Activated CD4-positive, alpha-beta T cell treated with anti-CD3 and anti-CD28 coated beads, Interleukin-2, amount 50 U/mL, for 24 hours (primary cell): ENCODE measurements at places on chromosomes 4 and X.

DNA sequence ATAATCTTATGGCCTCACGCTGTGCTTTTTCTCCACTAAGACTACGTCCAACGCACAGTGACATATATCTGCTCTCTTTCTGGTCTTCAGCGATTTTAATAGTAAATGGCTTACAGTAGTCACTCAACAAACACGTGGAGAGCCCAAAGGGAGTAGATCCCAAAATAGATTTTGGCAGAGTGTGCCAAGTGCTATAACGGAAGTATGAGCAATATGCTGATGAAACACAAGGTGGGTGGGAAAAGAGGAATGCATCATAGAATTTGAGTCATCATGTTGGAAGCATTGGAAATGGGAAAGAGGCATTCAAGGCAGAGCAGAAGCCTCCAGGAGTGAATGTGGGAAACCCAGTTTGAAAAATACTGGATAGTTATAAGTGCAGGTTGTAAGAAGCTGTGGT is 129.1 kb upstream of the LDB2 start:
- DNase-seq, result no peak

- DNase-seq, result no peak
Measured at GRCh38 chrX:39222346-39223113, 421.3 kb downstream of the MID1IP1 start.

DNA sequence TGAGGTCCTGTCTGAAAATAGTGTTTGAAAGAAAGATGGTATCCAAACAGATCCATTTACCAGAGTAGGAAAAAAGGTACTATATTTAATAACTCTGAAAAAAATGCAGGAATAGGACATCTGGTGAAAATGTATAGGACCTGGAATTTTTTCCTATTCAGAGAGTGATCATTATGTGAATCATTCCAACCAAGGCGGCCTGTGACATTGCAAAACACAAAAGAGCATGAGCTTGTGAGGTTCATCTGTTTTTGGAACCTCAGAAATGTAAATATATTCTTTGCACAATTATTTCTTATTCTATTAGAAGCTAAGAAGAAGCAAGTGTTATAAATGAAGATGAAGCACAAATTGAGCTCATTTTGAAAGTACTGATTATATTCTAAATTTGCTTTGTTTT is 2.0 kb downstream of the C4orf51 start:
- no peak for DNase-seq

DNA sequence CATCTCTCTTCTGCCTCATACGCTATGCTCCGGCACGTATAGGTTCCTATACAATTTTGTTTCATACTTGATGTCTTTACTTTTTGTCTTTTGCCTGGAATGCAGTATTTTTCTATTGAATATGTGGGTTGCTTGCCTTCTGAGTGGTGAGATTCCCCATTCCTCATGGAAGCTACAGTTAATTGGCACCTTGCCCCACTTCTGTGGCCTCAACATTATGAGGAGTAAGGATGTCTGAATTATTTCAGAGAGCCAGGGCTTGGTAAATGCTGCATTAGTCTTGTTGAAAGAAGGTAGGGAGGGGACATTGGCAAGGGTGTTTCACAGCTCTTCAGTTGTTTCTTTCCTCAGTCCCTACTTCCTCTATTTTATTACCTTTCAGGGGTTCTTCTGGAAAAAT is 23.0 kb downstream of the CDKL5 start:
- no peak for DNase-seq

DNA sequence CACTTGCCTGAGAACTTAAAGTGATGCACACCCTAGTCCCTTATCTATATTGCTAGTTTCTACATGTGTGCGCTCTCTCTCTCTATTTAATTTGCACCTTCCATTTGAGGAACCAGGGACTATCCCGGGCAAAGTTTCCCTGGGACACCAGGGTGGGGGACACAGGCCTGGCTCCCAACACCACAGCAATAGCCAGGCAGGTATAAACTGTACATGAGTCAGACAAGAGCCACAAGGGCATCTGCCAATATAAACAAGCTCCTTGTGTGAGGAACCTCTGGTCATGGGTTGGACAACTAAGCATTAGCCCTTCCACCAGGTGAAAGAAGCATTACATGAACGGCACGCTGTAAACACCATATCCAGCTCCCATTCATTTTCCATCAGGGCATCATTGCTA is 455.5 kb downstream of the STIM2 start:
- no peak for DNase-seq

- DNase-seq, result no peak
Measured at GRCh38 chrX:73182502-73183114, 32.0 kb downstream of the NAP1L2 start.

DNA sequence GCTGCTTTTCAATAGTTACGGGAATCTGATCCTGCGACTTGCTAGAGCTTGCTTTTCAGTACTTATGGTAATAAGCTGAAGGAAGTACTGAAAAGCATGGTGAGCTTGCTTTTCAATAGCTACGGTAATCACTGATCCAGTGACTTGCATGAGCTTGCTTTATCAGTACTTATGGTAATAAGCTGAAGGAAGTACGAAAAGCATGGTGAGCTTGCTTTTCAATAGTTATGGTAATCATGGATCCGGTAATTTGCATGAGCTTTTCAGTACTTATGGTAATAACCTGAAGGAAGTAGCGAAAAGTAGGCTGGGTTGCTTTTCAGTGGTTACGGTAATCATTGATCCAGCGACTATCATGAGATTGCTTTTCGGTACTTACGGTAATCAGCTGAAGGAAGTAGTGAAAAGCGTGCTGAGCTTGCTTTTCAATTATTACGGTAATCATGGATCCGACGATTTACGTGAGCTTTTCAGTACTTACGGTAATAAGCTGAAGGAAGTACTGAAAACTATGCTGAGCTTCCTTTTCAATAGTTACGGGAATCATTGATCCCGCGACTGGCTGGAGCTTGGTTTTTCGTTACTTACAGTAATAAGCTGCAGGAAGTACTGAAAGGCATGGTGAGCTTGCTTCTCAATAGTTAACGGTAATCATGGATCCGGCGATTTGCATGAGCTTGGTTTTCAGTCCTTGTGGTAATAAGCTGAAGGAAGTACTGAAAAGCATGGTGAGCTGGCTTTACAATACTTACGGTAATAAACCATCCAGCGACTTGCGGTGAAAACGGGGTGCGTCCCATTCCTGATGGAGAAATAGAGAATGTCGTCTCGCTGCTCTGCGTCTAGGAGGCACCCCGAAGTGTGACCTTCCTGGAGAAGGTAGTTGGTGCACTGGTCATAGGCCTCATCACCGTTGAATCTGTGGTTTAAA is 6.5 kb downstream of the CRLF2 start:
- DNase-seq, result no peak

DNA sequence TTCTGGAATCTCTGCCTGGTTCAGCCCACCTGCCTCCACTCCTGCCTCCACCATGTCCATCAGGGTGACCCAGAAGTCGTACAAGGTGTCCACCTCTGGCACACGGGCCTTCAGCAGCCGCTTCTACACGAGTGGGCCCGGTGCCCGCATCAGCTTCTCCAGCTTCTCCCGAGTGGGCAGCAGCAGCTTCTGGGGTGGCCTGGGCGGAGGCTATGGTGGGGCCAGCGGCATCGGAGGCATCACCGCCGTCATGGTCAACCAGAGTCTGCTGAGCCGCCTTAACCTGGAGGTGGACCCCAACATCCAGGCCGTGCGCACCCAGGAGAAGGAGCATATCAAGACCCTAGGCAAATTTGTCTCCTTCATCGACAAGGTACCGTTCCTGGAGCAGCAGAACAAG is 28.4 kb upstream of the GABRA3 start:
- DNase-seq, result no peak

- no peak for DNase-seq
Measured at GRCh38 chrX:39576041-39576872, 521.5 kb downstream of the BCOR start.

DNA sequence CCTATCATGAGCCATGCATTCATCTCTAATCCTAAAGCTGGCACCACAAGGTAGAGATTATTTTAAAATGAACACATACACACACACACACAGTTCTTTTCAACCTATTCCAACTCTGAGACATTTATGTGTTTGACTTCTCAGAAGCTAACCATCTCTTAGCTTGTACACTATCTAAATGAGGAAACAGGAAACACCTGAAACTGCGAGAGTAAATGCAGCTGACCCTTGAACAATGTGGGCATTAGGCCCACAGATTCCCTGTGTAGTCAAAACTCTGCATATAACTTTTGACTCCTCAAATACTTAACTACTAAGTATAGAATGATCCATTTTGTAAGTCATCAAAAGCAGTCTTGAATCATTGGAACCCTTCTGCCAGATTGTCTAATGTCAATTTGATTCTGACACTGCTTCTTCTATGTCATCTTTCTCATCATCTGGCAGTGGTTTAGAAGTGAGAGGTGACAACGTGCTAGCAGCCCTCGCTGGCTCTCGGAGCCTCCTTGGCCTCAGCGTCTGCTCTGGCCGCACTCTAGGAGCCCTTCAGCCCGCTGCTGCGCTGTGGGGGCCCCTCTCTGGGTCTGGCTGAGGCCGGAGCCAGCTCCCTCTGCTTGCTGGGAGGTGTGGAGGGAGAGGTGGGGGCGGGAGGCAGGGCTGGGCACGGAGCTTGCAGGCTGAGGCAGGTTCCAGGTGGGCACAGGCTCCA is 21.4 kb upstream of the IL15 start:
- no peak for DNase-seq

DNA sequence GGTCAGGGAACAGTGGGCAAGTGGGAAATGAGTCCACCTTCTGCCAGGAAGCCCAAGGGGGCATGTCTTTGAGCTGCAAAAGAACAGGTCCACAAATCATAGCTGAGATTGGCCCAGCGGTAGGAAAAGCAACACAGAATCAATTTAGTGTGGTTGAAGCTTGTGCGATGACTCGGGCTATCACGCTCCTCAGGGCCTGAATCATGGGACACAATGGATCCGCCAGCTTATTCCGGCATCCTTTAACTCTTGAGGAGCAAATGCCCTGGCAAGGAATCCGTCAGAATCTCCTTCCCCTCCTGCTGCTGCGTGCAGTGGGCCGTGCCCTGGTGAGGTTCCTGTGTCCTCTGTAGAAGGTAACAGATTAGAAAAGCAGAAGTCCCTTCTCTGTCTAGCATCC is 98.0 kb downstream of the RELL1 start:
- no peak for DNase-seq

DNA sequence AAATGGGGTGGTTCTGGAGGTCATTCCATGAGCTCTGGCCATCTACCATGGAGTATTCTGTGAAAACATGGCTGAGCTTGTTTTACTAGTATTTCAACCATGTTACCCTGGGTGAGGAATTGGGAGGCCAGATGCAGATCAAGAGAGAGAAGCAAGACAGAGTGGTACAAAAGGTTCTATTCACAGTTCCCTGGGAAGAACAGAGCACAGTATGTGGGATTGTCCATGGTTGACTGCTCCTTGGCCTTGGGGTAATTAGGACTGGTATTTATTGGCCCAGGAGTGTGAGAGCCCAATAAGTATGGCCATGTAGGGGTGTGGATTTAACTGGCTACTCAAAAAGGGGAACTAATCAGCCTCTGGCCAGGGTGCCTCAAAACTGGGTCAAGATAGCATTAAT is 239.7 kb upstream of the GATB start:
- DNase-seq, result no peak

DNA sequence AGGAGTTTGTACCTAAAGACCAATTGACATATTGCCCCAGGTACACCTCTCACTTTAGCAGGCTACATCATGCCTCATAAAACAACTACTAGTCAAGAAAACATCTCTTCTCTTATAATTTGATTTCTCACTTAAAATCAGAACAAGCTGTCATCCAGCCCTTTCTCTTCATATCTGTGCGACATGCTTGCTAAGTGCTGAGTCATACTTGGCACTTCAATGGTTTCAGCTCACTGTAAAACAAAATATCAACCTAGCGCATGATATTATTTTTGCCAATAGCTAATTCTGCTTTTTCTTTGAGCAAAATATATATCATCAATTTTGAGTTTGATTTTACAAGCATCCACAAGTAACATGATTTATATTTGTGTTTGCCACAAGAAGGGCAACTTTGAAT is 27.9 kb upstream of the FUNDC1 start:
- DNase-seq, result no peak

GRCh38 chrX:19137067-19137466 is 14.8 kb upstream of the ADGRG2 start:
- no peak for DNase-seq

DNA sequence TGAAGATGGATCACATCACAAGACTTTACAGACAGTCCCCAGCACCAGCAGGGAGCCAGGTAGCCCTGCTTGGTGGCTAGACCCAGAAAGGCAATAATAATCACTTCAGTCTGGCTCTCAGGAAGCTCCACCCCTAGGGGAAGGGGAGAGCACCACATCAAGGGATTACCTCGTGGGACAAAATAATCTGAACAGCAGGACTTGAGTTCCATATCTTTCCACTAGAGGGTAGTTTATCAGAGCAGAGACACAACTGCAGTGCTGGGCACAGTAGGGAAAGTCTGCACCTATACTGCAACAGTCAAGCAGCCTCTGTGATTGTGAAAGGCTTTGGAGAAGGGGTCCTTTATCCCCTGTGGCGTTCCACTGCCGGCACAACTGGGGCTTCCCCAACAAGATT is 547.0 kb upstream of the POU3F4 start:
- no peak for DNase-seq

DNA sequence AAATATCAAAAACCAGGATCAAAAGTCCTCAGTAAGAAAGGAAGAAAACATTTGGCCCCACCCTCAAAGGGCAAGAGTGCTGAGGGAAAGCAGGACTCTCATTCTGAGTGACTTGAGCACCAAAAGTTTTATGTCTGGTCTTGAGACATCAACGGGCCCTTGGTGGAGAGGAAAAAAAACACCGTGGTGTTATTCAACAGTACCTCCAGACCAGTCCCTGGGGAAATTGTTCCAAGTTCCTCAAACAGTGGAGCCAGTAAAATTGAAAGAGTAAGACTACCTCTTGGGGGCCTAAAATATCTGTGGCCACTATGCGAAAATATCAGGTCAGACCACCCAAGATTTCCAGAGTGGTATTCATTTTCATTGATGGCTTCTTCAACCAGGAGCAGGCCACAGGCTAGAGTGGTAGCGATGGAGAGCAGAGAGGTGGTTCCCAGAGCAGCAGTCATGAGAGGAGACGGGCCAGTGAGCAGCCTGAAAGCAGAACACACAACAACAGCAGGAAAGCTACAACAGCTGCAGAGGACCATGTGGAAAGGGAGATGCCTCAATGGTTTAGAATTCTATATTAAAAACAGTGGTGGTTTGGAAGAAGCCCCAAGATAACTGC is 63.7 kb upstream of the RPL34 start:
- DNase-seq, result no peak
